ENCODE measurements at places on chromosomes 3 and 15. TPM values are rescaled to one million over a fixed set of nuclear protein-coding genes. Genes with fewer than 3 reads are reported as not detected.

DNA sequence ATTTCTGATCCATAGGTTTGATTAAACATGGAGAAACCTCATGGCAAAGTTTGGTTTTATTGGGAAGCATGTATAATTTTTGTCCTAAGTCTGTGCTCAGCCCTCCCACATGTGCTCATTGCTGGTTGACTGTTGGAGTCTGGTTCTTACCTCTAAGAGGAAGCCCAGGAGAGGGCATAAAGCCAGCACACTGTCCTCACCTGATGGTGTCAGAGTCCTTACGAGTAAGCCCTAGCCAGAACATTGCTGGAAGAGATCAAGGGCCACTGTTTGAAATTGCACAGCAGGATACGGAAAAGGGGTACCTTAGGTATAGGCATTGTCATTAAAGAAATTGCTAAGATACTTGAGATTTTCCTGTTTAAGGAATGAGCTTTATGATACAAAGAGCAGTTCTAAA, 21.3 kb downstream of the MLH1 start:
- no peak for DNase-seq

Gene KCNMB3
- total RNA-seq, result 4.7 TPM

Gene BNC1
- total RNA-seq, result 11.0 TPM

DNA sequence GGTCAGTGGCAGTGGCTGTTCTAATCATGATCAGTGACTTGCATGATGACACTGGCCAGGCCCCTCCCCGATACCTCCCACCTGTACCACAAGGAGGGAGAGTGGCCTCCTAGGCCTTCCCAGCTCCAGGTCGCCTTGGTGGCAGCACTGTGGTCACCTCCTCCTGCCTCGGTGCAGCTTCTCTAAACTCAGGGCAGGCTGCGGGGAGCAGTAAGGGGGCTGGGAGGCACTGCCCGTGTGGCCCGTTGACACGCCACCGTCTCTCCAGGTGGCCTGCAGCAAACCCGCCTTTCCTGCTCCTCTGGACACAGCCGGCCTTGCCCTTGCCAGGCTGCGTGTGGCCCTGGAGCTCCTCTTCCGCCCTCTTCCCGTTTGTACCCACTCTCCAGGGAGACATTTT, 184.1 kb downstream of the XXYLT1 start:
- no peak for DNase-seq

DNA sequence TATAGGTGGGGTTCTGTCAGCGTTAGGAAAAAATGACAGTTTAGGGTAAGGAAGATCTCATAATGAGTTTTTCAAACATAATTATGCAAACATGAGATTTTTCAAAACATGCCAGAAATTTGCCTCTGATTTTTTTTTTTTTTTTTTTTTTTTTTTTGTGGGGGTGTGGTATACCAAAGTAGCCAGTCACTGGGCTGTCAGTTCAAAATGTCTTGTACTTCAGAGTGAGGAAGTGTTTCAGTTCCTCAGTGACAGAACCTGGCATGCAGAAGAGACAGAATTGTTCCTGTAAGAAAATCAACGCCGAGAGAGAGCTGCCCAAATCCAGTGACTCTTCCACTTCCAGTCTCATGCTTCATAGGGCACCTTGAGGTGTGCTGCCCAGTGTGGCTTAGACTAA, 9.7 kb downstream of the NCBP2 start:
- DNase-seq, result no peak

DNA sequence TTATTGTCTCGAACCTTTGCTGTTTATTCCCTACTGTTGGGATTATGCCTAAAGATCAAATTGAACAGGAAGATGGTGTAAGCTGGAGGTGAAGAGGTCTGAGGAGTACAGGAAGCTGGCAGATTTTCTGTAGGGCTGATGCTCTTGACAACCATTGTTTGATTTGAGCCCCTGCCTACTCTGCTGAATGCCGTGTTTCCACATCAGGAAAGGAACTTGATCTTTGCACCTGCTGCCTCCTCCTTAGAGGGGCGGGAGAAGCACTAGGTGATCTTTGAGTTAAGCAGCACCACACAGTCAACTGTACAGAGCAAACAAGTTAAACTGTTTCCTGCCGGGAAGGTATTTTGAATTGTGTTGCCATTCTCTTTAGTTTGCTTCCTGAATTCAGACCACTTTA, 364.6 kb upstream of the EPHA6 start:
- no peak for DNase-seq

DNA sequence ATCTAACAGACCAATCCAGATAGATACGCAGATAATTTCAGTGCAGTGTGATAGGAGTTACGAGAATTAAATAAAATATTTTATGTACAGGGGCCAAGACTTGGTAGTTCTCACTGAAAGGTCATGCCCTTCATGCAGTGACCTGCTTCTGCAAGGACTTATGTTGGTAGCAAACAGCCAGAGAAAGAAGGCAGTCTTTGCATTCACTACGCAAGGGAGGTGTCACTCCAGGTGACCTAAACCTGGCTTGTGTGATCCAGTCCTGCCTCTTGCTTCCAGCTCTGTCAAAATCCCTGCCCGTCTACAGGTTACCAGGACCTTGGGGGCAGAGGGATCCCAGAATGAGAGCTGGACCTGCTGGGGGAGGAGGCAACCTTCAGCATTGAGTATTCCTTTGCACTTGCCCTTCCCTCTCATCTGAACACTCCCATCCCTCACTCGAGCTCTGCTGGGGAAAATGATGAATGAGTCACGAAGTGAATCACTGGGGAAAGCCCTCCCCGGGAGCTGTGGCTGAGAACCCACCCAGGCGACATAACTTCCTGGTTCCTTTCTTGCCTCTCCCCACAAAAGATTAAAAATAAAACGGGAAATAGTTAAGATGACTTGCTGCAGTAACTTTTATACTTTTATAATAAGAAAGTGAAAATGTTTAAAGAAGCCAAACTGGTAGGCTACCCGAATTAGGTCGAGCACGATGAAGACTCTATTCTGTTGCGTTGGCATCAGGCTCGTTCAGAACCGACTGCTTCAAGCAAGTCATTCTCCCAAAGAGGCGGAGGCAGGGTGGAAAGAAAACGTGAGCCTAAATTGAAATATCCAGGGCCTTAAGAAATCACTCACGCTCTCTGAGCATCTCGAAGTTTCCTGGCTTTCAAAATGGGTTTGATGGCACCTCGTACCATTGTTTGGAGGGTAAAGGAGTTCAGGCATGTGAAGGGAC, 216.1 kb downstream of the SLCO3A1 start:
- DNase-seq, result no peak

GRCh38 chr3:143348486-143349327, 229.1 kb downstream of the CHST2 start:
- DNase-seq, result no peak

GRCh38 chr3:183006396-183007002, 26.2 kb upstream of the DCUN1D1 start:
- no peak for DNase-seq

- DNase-seq, result no peak
Observed at GRCh38 chr15:63402498-63403253, 21.0 kb upstream of the CA12 start.

GRCh38 chr3:27357665-27358258, 11.4 kb downstream of the NEK10 start:
- DNase-seq, result no peak

All from prostate gland (tissue), 2 donors.